ENCODE measurements at places on chromosomes 7 and 10.
A peak's percentile ranks its signal among the peaks of the same experiment; 100 is the strongest.

- DNase-seq, result no peak
These were observed 581.2 kb upstream of the MGMT start for GRCh38 chr10:128885573-128886555.

GRCh38 chr10:61452151-61452651, 980 bp downstream of the TMEM26 start:
- DNase-seq, result no peak

- peak; percentile 14 for DNase-seq
These were observed 115.5 kb upstream of the CREB5 start for GRCh38 chr7:28296571-28297483.

DNA sequence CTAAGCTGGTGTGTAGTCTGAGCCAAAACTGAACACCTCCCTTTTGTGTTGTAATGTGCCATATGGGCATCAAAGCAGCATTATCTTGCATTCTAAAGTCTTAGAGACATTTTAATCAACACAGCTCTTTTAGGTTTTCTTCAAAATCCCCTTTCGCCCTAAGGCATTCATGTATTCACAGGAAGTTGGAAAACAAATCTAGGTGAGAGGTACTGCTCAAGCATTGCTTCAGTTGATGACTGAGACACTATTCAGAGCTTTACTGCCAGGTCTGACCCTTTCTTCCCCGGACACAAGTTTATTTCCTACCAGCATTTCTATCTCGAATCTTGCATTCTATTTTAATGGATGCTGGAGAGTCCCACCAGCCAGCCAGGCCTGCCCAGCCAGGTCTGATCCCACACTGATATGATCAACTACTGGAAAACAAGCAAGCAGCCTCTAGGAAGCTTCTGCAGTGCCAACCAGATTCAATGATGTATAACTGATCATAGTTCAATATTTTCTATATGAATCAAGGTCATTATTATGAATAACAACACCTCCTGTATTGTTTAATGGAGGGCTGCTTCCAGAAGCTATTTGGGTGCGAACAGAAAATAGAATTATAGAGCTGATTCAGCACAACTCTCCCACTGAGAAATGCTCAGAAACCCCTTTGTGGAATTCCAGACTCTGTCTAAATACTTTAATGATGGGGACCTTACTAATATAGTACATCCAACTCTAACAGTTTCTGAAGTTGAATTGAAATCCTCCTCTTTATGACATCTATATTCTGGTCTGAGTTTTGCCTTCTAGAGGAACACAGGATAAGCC, 4.0 kb upstream of the BRAF start:
- no peak for DNase-seq

- DNase-seq, result no peak
These were observed 188.6 kb upstream of the IMMP2L start for GRCh38 chr7:111750878-111751277.

GRCh38 chr10:17212802-17213221, 11.3 kb upstream of the TRDMT1 start:
- DNase-seq, result no peak

- DNase-seq, result peak; percentile 44
These were observed 10.4 kb upstream of the CLCN1 start for GRCh38 chr7:143305423-143306070.

- DNase-seq, result no peak
These were observed 85.6 kb upstream of the CAPZA2 start for GRCh38 chr7:116776610-116777289.

- no peak for DNase-seq
These were observed 217.8 kb downstream of the DNAJB6 start for GRCh38 chr7:157554393-157555238.

GRCh38 chr7:69318794-69319193, 279.5 kb upstream of the AUTS2 start:
- DNase-seq, result no peak

DNA sequence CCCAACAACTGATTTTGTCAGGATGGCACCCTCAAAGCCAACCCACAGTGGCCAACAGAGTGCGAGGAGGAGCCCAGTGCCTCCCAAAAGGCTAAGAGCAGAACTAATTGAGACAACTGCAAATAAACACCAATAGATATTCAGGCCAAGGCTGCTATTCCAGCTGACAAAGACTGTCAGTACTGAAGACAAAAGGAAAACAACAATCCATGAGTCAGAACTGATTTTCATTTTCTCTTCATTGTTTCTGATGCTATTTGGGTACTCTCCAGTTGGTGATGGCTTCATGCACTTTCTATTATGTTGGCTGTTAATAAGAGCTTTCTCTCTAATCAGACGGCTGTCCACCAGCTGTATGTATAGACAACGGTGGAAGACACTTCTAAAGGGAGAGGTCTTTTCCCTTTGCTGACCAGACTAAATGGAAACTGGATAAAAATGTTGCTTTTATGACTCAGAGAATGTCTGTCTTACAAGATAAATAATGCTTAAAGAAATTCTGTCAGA, 515.9 kb downstream of the PARD3 start:
- DNase-seq, result no peak

DNA sequence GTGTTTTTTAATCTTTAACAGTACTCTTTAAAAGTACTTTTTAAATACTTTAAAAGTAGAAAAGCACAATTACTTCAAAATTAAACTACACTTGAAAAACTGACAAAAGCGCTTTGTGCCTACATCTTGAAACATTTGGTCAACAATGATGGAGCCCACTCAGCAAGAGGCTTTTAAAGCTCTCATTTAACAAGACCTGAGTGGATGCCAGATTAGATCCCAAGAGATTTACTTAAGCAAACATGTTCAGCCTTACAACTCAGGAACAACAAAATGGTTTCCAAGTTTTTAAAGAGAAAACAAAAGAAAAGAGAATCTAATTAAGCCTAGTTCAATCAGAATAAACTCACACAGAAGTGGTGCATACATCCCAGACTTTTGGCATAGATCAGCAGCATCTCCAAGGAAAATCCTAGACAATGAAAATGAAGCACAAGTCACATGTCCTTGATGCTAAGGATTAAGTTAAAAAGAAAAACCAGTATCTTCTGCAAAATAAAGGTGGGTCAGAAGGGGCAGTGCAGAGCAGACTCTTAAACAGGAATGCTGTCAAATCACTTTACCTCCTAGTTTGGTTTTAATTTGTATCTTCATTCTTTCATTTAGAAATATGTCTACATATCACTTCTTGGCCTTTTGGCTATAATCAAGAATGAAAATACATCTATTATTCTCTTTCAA, 26.2 kb downstream of the HIBADH start:
- DNase-seq, result no peak

DNA sequence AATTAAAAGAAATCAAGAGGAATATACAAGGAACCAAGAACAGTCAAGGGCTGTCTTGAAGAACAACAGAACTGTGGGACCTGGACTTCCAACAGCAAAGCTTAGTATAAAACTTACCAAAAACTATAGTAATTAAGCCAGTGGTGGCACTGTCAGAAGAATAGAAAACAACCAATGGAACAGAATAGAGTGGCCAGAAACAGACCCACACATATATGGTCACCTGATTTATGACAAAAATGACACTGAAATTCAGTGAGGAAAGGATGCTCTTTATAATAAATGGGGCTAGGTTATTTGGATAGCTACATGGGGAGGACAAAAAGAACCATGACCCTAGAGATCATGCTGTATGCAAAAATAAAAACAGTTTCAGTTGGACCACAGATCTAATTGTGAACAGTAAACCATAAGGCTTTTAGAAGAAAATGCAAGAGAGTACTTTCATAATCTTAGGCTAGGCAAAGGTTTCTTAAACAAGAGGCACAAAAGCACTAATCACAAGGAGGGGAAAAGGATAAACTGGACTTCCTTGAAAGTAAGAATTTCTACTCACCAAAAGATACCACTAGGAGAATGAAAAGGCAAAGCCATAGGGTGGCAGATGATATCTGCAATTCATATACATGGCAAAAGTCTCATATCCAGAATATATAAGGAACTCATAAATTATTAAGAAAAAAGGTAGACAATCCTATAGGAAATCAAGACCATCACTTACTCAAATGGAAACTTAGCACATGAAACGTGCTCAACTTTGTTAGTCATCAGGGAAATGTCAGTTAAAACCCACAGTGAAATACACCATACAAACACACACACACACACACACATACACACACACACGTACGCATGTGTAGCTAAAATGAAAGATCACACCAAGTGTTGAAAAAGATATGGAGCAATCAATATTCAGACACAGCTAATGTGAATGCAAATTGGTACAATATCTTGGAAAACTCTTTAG, 20.8 kb downstream of the HYCC1 start:
- no peak for DNase-seq

DNA sequence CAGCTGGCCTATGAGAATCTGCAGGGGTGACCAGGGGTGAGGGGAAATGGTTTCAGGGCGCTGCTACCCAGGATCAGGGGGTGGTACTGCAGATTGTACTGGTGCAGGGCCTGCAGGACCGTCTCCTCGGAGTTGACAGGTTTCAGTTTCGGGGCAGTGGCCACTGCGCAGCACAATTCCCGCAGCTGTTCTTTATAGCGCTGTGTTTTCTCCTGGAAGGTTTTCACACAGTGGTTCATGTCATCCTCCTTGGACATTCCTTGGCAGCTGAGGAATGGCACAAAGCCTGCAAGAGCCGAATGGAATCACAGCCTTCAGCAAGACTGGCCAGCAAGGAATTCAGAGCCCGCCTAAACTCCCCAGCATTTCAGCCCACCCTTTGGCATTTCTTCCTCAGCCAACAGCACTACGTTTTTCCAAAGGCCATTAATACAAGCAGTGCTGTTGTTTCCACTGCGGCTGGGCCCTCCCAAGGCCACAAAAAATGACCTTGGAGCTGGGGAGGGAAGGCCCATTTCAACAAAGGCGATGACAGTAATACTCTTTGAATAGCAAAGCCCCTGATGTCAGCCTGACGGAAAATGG, 44.9 kb downstream of the PNLIPRP2 start:
- DNase-seq, result no peak

GRCh38 chr7:2967253-2967652, 76.4 kb downstream of the CARD11 start:
- DNase-seq, result no peak

DNA sequence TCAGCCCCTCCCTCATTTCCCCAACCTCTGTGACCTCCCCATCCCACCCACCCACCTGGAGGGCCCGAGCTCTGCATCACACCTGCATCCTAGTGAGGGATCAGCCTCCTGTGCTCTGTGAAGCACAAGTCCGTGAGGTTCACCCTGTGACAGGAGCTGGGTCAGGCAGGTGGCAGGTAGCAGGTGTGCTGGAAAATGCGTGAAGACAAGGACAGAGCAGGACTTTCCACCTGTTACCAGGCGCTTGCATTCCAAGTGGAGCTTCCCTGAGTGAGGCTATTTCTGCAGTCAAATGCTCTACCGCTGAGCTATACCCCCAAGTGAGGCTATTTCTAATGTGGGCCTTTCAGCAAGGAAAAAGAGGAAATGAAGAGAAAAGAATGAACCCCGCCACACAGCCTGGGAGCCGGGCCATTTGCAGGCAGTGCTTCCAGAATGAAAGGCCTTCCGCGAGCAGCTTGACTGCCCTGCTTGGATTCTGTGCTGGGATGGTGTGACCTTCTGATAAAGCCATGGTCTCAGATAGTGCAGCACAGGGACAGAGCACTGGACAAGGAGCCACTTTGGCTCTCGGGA, 13.3 kb upstream of the CPXM2 start:
- no peak for DNase-seq

DNA sequence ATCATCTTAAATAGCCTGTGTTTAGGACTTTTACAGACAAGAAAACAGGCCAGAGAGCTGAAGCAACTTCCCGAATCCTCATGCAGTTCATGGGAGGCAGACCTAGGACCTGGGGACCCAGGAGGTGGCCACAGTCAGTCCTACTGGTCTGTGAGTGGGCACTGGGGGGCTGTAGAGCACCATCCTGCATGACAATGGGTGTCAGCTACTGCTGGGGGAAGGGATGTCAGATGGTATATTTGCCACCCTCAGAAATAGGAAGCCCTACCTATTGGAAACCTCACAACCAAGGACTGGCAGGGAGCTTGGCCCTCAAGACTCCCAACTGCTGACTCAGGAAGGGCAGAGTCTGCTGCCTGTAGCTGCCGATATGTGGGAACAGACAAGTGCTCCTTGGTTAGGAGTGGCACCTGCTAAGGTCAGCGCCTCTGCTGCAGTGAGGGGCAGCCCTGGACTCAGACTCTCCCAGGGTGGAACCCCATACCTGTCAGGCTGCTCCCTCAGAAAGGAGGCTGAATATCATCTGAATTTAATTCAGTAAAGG, 29.7 kb downstream of the OGDH start:
- no peak for DNase-seq

DNA sequence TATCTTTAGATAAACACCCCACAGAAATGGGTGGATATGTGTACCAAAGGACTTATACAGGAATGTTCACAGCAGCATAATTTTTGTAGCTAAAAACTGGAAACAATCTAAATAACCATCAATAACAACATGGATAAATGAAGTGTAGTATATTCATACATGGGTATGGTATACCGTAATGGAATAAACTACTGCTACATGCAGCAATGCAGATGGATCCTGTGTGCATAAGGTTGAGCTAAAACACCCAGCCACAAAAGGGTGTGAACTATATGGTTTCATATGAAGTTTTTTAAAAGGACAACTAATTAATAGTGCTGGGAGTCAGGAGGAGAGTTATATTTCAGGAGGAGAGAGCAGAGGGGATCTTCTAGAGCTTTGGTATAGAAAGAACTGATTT, 389.6 kb downstream of the GFRA1 start:
- DNase-seq, result no peak

DNA sequence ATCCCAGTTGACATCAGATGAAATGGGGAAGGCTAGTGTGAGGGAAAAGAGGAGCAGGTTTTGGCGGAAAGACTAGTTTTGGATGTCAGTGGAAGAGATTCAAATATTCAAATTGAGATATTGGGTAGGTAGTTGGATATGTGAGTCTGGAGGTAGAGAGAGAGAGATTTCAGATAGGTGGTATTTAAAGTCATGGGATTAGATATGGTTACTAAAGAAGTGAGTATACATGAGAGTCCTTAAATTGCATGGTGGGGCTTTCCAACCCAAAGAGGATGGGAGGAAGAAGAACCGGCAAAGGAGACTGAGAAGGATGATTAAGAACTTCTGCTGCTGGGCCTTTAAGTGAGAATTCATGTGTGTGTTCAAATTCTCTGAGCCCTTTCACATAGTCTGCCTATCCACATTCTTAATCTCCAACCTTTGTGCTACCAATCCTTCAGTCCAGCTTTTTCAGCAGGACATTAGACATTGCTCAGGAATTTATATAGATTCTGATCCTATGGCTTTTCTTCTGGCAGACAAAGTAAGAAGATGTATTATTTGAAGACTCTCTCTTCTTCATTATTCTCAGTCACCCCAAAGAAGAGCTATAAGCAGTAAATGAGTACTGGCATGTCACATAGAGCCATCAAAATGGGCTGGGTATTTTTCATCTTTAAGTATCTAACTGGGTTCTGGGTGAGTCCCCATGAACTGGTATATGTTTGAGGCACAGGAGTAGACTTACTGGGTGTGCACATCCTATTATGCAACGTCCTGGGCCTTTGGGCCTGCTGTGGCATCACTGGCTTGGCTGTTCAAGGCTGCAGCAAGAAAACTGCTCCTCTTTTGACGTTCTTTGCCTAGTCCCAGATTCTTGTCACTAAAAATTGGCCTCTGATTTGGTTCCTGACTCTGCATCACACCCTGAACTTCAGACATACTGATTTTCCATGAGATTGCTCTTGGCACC, 33.6 kb downstream of the ST7 start:
- DNase-seq, result no peak

GRCh38 chr10:132351611-132352010, 19.6 kb downstream of the LRRC27 start:
- DNase-seq, result no peak
